ENCODE measurements at places on chromosomes 7 and 10.

DNA sequence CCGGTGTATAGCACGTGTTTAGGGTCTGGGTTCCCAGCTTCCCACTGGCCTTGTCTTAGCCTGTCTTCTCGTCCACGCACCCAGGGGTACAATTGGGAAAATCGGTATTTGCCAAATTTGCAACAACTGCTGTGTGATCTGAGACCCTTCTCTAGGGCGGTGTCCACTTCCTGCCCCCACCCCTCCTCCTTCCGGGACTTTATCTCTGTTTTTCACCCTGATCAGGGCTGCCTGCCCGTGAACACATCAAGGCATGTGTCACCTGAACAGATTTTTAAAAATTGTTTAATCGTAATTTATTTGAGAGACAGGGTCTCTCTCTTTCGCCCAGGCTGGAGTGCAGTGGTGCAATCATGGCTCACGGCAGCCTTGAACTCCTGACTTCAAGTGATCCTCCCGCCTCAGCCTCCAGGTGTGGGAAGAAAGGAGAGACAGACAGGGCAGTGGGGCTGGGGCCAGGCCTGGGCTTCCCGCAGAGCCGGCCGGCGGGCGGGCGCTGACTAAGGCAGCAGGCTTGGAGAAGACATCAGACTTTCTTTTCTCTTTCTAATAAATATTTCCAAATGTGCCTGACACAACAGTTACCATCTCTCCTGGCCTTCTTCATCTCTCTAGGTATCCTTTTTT, 27.5 kb downstream of the ELFN1 start:
- no peak for DNase-seq

- DNase-seq: no peak
These were observed 137.0 kb upstream of the SEMA3A start for GRCh38 chr7:84331616-84332015.

- no peak for DNase-seq
These were observed 80.4 kb downstream of the VIPR2 start for GRCh38 chr7:159064121-159064815.

DNA sequence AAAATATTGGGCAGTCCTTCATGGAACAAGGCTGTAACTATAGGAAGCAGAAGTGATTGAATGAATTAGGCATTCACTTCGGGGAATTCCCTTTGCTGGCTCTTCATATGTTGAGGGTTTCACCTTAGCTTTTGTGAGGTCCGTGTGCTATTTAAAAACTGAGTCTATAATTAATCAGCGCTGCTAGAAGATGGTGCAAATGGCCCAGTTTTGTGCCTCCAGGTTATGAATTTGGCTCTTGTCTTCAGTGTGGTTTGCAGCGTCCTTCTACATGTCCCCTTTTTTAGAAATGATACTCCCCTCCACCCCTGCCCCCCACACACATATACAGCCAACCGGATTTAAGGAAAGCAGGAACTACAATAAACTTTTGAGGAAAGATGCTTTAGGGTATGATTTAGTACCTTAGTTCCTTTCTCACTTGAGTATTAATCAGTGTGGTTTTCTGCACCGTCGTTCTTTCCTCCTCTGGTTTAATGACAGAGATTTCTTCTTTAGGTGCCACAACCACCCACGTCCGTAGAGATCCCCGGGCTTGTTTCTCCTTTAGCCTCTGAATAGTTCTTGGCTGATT, 110.6 kb upstream of the SAMD8 start:
- no peak for DNase-seq

DNA sequence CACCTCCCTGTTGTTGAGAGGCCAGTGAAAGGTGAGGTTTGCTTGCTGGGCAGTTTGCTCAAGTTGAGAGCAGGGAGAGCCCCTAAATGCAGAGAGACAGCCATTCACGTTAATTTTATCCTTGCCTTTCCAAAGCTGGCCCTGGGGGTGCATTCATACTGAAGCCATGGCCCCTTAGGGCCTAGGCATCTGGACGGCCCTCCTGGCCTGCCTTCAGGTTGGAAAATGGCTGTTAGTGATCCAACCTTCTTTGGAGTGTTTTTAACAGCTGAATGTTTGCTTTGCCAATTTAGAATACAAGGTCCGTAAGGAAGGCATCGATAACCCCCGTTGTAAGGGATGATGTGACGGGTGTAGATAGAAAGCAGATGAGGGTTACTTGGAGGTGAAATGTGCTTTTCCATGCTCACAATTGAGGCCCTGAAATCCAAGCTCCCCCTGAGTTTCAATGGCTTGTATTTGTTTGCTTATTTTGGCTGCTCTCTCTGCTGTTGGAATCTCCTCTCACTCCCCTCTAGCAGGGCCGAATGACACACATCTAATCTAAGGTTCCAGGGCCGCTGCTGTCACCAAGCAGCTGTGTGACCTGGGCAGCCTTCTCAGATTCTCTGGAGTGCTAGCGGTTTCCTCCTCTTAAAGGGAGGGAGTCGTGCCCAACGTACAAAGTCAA, 171.6 kb upstream of the MKI67 start:
- no peak for DNase-seq

GRCh38 chr10:97570789-97571471, 1.6 kb upstream of the ANKRD2 start:
- DNase-seq: no peak

DNA sequence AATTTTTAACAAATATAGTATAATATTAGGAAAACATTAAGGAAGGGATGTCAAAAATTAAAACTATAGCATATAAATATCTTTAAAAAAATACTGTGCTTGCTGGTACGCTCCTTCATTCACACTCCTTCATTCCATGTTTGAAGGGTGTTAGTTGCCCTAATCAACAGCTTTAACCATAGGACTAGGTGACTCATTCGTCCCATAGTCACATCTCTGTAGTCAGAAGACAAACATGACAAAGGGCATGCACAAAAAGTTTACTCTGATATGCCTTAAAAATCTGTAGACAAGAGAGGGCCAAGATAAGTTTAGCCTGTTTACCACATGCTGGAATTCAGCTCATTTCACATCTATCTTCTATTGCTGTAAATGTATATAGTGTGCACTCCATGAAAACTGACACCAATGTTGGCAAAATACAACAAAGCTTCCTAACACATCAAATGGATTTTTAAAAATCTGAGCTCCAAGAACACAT, 646 bp downstream of the FAM13C start:
- DNase-seq: no peak

DNA sequence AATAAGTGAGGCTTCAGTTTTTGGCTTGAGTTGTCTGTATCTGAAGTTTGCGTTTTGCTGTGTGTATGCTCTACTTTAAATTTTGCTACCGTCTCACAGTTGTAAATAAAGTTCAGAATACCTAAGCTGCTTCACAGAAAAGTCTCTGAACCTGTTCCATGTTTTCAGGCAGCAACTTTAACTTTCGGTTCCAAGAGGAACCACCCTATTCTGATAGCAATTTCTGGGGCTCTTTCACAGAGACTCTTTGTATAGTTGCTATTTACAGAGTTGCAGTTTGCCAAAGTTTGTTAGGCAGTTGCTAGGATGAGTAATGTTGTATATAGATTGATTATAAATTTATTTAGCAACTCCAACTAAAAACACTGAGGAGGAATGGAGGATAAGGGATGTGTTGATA, 5.7 kb downstream of the FAM221A start:
- no peak for DNase-seq

- no peak for DNase-seq
These were observed 244.1 kb downstream of the FRMD4A start for GRCh38 chr10:14086596-14086995.

- DNase-seq: no peak
These were observed 91.6 kb downstream of the AKR1D1 start for GRCh38 chr7:138167869-138168296.

- no peak for DNase-seq
These were observed 385.3 kb upstream of the ADARB2 start for GRCh38 chr10:2122431-2123124.

DNA sequence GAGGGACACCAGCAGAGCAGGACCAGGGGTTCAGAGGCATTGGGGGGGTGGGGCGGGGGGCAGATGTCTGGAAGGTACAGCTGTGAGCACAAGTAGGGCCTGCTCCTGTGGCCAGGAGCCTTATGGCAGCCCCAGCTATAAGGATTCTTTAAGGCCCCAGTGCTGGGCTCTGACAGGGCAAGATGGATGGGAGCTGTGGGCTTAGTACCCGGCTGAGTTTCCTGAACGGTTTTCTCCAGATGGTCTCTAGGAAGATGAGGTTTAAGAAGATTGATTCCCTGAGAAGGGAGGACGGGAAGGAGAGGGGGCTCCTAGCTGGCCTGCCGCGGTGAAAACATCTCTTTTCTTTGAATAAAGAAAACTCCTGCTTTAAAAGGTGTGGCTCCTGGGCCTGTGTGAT, 30.1 kb upstream of the COMTD1 start:
- no peak for DNase-seq

- no peak for DNase-seq
These were observed 96.2 kb downstream of the CDH23 start for GRCh38 chr10:71492872-71493271.

GRCh38 chr10:3528271-3528670, 256.7 kb downstream of the KLF6 start:
- DNase-seq: no peak
